Left colon (tissue), 2 donors: ENCODE measurements at places on chromosomes 7 and 10. TPM values are rescaled to one million over a fixed set of nuclear protein-coding genes. Genes with fewer than 3 reads are reported as not detected.
A peak's percentile ranks its signal among the peaks of the same experiment; 100 is the strongest.

The CFAP58 gene
- 0.09 TPM for total RNA-seq

The HTR7 gene
- 0.21 TPM for total RNA-seq

The DGKI gene
- total RNA-seq, result 0.24 TPM

The MMRN2 gene
- total RNA-seq, result 6.0 TPM

DNA sequence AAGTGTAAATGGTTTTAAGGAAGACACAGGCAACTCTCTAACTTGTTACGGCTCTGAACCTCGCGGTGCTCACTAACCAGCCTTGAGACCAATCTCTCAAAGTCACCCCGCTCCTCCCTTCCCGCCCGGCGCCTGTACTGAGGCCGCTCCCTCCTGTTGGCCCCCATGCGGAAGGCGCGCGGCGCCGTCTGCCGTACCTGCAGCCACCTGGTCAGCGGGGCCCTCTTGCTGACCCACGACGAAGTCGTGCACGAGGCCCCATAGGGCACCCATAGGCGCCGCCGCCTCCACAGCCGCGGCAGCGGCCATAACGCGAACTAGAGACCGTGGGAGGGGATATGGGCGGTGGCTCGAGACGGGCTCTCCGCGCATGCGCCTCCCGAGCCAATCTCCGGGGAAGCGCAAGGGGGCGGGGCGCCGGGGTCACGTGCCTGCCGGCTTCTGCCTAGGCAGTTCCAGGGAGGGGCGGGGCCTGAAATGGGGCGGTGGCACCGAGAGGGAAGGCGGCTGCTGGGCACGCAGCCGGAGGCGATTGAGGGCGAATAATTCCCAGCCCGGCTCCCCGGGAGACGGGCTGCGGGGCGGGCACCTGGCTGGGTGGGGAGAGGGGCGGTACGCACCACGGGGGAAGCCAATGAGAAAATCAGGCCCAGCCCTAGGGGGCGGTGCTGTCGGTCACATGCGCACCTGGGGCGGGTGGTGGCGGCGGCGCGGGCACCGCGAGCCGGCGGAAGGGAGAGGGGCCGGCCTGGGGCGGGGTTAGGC, at the start of gene MMS19:
Gene MMS19 (minus strand): TSS at position 347 of the 765 bp plus-strand sequence. CDS start 38 bp downstream, at position 309.
- DNase-seq, result peak; percentile 100

The IL6 gene
- 0.34 TPM for total RNA-seq

GRCh38 chr7:96052289-96052688, 269.6 kb downstream of the SLC25A13 start:
- no peak for DNase-seq

DNA sequence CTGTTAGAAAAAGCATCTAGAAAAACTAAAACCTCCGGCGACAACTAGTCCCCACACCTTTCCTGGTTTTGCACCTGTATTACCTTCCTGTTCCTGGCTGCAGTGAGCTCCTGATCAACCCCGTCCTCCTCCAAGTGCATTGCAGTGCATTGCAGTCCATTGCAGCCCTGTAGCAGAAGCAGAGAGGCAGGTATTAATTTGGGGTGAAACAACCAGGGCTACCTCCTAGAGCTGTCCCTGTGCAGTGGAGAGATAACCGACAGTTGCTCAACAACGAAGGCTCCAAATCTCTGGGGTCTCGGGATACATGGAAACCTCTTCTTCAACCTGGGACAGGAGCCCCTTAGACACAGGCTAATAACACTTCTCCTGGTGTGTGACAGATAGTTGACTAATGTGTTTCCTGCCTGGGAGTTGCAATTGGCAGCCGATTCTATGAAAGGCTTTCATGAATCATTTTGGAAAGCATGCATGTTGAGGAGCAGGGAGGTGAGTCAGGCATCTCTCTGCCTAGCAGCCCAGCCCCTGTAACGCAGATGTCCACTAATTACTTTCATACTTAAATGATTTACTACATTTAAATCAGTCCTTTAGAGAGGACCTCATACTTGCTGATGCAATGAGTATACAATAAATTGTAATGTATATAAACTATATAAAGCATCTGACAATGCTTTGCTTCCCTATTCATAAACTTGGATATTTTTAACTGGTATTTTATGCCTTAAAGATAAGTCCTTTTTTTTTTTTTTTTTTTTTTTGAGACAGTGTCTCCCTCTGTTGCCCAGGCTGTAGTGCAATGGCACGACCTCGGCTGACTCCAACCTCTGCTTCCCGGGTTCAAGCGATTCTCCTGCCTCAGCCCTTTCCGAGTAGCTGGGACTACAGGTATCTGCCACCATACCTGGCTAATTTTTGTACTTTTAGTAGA, 59.0 kb downstream of the PRR15 start:
- DNase-seq, result no peak

- no peak for DNase-seq
Measured at GRCh38 chr10:9390516-9390915, 1336.0 kb downstream of the GATA3 start.

DNA sequence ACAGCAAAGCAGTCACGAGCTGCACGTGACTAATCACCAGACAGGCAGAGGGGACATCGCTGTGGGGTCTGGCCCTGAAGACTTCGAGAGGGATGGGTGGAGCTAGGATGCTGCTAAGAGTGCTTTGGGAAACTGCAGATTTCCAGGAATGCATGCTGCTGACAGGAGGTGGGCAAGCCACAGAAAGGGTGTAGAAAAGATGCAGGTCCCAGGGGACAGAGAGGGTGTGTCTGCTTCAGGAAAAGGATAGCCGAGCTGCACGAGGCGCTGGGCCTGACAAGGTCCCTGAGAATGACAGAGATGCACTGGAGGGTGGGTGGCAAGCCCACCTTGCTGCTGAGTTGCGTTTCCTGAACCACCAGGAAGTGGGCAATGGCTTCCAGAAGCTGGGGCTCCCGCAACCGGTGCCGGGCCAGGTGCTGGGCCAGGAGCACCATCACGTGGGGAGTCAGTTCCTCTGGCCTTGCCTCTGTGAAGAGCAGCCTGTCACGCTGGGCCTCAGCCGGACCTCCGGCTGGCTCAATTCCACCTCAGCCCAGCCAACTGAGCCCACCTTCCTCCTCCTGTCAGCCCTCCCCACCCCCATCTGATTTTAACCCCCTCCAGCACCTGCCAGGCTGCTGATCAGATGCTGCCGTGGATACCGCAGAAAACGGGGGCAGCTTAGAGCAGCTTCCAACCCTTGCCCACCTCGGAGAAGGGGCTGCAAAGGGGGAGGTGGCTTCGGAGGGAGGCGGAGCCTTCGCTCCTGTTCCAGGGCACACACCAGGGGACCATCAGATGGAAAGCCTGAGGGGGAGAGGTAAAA, 2.2 kb downstream of the FASTK start:
- DNase-seq, result no peak

- DNase-seq, result no peak
Measured at GRCh38 chr10:103086261-103086660, 106.8 kb downstream of the NT5C2 start.

DNA sequence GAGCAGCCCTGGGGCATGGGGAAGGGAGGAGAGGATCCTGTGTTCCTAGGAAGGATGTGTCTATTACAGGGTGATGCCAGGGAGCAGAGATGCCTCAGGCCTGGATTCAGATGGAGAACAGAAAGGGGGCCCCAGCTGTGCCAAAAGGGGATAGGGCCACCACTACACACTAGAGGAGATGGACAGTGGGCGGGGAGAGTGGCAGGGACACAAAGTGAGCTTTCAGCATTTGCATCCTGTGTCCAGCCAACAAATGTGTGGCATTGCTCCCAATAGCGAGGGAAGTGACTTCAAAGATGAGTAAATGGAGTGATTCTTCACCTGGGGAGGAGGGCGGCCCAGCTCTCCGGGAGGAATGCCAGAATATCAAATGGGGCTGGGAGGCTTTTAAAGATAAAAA, 64.9 kb upstream of the WAPL start:
- DNase-seq, result no peak

DNA sequence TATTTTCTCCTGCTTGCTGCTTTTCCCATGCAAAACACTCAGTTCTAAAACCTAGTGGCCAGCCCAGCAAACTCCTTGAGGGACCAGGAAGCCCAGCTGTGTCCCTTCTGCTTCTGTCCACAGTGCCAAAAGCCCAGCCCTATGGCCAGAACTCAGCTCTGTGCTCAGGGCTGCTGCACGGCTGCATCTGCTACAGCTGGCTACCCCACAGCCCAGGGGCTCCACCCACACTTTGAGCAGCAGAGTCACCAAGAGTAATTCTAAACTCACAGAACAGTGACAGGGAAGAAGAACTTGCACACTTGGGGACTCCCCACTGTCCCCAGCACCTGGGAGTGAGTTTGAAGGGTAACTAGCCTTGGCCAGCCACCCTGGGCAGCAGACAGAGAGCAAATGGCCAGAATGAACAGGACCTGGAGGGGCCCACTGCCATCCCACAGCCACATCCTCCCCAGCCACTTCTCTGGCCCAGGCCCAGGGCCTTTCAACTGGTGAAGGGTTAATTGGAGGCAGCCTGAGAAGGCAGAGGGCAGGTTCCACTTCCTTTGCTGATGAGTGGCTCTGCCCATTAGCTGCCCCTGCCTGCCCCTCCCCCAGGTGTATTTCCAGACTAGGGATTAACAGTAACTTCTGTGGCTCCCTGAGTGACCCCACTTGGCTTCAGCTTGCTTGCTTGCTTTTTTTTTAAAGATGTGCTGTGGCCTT, 28.1 kb upstream of the TRIM8 start:
- no peak for DNase-seq

DNA sequence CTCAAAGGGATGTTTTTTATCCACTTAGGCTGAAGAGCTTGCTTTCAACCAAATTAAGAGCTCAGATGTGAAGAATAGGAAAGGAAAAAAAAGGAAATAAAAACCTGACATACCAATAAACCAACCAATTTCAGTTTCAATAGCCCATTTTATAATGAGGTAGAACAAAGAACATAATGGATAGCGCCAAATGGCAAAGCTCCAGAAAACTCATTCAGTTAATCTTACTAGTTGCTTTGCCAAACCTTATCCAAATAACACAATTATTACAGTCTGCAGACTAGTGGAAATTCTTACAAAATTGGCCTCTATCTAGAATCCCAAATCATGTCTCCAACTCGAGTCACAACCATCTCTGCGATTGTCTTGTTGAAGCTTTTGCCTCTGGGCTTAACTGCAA, 337.0 kb downstream of the CRPPA start:
- no peak for DNase-seq

The CYP3A4 gene
- total RNA-seq, result 12.9 TPM

The SUN1 gene
- 149 TPM for total RNA-seq

DNA sequence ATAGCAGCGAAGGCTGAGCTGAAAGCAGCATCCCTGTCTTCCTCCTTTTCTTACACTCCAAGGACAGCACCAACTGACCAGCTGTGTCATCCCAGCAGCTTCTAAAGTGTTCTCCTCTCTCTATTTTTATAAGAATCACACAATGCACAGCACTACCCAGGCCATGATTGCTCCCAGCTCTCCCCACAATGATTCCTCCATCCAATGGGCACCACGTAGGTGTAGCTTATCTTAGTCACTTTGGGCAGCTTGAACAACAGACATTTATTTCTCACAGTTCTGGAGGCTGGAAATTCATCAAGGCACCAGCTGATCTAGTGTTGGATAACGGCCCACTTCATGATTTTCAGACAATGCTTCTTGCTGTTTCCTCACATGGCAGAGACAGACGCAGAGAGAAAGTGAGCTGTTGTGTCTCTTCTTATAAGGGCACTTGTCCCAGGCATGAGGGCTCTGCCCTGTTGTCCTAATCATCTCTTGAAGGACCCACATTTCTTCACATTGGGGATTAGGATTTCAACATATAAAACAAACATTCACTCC, 92.0 kb upstream of the CDC14C start:
- no peak for DNase-seq

The TAS2R5 gene
- total RNA-seq, result 1.0 TPM

DNA sequence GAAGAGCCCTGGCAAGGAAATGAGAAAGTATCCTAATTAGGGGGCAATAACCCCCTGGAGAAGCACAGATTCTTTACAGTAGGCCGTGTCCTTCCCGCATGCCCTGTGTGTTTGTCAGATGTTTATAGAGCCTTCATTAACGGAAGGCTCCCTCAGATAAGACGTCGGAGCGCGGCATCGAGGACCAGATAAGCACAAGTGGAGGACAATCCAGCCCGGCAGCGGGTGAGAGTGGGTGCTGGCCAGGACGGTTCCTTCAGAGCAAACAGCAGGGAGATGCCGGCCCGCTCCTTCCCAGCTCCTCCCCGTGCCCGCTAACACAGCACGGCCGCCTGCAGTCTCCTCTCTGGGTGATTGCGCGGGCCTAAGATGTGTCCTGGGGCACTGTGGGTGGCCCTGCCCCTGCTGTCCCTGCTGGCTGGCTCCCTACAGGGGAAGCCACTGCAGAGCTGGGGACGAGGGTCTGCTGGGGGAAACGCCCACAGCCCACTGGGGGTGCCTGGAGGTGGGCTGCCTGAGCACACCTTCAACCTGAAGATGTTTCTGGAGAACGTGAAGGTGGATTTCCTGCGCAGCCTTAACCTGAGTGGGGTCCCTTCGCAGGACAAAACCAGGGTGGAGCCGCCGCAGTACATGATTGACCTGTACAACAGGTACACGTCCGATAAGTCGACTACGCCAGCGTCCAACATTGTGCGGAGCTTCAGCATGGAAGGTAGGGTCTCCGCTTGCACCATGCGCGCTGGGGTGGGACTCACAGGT, at the start of gene GDF2:
Gene GDF2 (plus strand): TSS at position 155 of the 762 bp plus-strand sequence. CDS start 215 bp downstream, at position 370.
- no peak for DNase-seq

DNA sequence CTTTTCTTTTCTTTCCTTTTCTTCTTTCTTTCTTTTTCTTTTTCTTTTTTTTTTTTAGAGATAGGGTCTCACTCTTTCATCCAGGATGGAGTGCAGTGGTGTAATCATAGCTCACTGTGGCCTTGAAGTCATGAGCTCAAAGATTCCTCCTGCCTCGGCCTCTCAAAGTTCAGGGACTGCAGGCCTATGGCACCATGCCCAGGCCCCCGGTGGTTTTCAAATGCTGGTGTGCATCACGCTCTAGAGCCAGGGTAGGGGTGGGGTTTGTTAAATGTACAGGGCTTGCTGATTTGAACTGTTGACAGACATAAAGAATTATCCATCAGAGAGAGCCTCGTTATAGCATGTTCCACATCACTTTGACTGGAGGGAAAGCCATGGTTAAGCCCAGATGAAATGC, 5.8 kb downstream of the MINDY4 start:
- DNase-seq, result no peak

DNA sequence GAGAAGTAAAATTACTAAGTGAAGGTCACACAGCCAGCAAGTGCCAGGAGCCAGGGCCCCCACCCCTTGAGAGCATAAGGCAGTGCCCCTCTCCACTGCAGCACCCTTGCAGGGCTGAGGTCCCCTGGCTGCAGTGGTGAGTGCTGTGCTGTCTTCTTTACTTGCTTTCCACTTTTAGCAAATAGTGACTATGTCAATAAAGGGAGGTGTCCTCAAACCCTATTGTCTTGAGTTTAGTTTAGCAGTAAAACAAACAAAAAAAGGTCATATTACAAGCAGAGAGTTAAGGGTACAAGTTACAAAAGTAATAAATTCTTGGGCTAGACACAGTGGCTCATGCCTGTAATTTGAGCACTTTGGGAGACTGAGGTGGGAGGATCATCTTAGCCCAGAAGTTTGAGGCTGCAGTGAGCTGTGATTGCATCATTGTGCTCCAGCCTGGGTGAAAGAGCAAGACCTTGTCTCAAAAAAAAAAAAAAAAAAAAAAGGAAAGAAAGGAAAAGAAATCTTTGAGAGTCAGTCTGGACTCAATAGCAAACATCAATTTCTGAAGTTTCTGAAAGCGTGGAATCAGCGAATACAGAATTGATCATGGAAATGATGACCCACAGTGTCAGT, 39.0 kb upstream of the KIF5B start:
- peak; percentile 31 for DNase-seq

The ELMO1 gene
- 5.6 TPM for total RNA-seq

GRCh38 chr7:71145906-71146901, 14.3 kb downstream of the GALNT17 start:
- no peak for DNase-seq

- DNase-seq, result no peak
Measured at GRCh38 chr10:70343712-70344111, 38.7 kb downstream of the LRRC20 start.
